ENCODE measurements at places on chromosomes 1 and 21. TPM values are rescaled to one million over a fixed set of nuclear protein-coding genes. Genes with fewer than 3 reads are reported as not detected.

The GJA8 gene
- not detected for total RNA-seq

The LIN28A gene
- total RNA-seq = not detected

The GSTM2 gene
- total RNA-seq = 43.5 TPM

The UBE2U gene
- not detected for total RNA-seq

The SOX13 gene
- total RNA-seq = 17.9 TPM

The CASQ1 gene
- total RNA-seq = 57.8 TPM

GRCh38 chr1:100459358-100460114 is 78.4 kb upstream of the GPR88 start:
- DNase-seq = no peak

- no peak for DNase-seq
Observed at GRCh38 chr21:27292229-27292628, 325.3 kb upstream of the ADAMTS5 start.

- no peak for DNase-seq
Observed at GRCh38 chr1:87474098-87474497, 145.4 kb downstream of the LMO4 start.

- no peak for DNase-seq
Observed at GRCh38 chr1:154575951-154576566, 8.5 kb downstream of the CHRNB2 start.

- no peak for DNase-seq
Observed at GRCh38 chr21:15624646-15625045, 105.1 kb upstream of the USP25 start.

GRCh38 chr1:112982853-112983536 is 27.0 kb upstream of the SLC16A1 start:
- no peak for DNase-seq

- no peak for DNase-seq
Observed at GRCh38 chr1:52659356-52659755, 26.4 kb downstream of the SHISAL2A start.

- DNase-seq = peak; percentile 93
Observed at GRCh38 chr1:9629445-9630201, 21.9 kb upstream of the PIK3CD start.

DNA sequence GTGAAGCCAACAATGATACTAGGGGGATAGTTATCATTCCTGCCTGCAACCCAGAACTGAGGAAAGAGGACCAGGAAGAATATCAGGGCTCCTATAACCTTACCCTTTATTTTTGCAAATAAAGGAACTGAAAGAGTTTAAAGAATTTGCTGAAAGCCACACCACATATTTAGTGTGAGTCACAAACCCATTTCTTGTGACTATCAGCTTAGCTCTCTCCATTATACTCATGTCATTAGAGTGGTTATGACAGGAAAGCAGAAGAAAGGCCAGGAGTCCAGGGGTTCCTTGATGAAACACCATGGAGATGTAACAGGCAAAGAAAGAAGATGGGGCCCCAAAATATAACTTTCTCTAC is 141.1 kb upstream of the SAMSN1 start:
- no peak for DNase-seq

DNA sequence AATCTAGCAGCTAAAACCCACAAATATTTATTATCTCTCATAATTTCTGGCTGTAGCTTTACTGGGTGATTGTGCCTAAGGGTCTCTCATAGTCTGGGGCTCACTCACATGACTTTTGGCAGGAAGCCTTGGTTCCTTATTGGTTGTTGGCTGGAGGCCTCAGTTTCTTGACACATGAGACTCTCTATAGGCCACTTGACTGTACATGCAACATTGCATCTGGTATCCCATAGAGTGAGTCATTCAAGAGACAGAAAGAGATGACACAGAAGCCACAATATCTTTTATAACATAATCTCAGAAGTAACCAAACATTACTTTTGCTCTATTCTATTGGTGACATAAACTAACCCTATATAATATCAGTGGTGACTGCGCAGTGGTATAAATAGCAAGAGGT is 128.5 kb upstream of the HNRNPU start:
- no peak for DNase-seq

DNA sequence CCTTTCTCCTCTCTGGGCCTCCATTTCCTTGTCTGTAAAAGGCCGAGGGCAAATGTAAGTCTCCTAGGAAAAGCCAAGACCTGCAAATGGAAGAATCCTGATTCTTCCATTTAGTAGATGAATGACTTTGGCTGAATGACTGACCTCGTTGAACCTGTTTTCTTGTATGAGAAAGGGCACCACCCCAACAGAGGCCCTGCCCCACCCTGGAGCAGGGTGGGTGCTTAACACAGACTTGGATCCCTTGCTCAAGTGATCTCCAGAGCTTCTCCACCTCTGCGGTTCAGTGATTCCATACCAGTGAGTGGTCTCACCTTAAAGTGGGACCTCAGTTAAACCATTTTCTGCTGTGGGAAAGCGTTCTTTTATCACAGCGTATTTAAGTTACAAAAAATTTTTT is 39.0 kb upstream of the GUCA2B start:
- DNase-seq = no peak

- no peak for DNase-seq
Observed at GRCh38 chr1:180269645-180270529, 39.8 kb downstream of the LHX4 start.
